Astrocyte (in vitro differentiated cells and primary cell): ENCODE measurements at places on chromosomes 16 and 17. TPM values are rescaled to one million over a fixed set of nuclear protein-coding genes. Genes with fewer than 3 reads are reported as not detected.

DNA sequence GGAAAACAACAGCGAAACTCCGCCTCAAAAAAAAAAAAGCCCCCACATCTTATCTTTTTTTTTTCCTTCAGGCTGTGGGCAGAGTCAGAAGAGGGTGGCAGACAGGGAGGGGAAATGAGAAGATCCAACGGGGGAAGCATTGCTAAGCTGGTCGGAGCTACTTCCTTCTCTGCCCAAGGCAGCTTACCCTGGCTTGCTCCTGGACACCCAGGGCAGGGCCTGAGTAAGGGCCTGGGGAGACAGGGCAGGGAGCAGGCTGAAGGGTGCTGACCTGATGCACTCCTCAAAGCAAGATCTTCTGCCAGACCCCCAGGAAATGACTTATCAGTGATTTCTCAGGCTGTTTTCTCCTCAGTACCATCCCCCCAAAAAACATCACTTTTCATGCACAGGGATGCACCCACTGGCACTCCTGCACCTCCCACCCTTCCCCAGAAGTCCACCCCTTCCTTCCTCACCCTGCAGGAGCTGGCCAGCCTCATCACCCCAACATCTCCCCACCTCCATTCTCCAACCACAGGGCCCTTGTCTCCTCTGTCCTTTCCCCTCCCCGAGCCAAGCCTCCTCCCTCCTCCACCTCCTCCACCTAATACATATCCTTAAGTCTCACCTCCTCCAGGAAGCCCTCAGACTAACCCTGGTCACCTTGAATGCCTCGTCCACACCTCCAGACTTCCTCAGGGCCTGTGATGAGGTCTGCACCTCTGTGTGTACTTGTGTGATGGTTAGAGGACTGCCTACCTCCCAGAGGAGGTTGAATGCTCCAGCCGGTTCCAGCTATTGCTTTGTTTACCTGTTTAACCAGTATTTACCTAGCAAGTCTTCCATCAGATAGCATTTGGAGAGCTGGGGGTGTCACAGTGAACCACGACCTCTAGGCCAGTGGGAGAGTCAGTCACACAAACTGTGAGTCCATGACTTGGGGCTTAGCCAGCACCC, 1.2 kb upstream of the HBA1 start:
- H3K27me3 ChIP-seq: peaks cover 42% of the 10 kb centered on the region
- DNase-seq: no peak
- no peaks in the 10 kb centered on the region for H3K36me3 ChIP-seq
- H3K27ac ChIP-seq: no peak overlapping the region

GRCh38 chr17:77049440-77049839, 91.3 kb upstream of the SEC14L1 start:
- no peaks in the 10 kb centered on the region for H3K36me3 ChIP-seq
- no peak overlapping the region for H3K4me3 ChIP-seq
- H3K4me1 ChIP-seq: peaks cover 4% of the 10 kb centered on the region
- no peak for DNase-seq

- no peaks in the 10 kb centered on the region for H3K4me1 ChIP-seq
- no peaks in the 10 kb centered on the region for H3K27me3 ChIP-seq
- DNase-seq: no peak
- H3K4me3 ChIP-seq: no peak overlapping the region
- H3K36me3 ChIP-seq: no peaks in the 10 kb centered on the region
Measured at GRCh38 chr17:64106918-64107317, 23.0 kb downstream of the ERN1 start.

- H3K27ac ChIP-seq: no peak overlapping the region
- DNase-seq: no peak
- no peaks in the 10 kb centered on the region for H3K36me3 ChIP-seq
Measured at GRCh38 chr16:70796301-70796700, 4.7 kb downstream of the VAC14 start.

GRCh38 chr16:49876716-49877129, 20.8 kb upstream of the ZNF423 start:
- no peaks in the 10 kb centered on the region for H3K4me1 ChIP-seq
- no peaks in the 10 kb centered on the region for H3K36me3 ChIP-seq
- H3K27ac ChIP-seq: no peak overlapping the region
- no peaks in the 10 kb centered on the region for H3K27me3 ChIP-seq
- H3K4me3 ChIP-seq: no peak overlapping the region

DNA sequence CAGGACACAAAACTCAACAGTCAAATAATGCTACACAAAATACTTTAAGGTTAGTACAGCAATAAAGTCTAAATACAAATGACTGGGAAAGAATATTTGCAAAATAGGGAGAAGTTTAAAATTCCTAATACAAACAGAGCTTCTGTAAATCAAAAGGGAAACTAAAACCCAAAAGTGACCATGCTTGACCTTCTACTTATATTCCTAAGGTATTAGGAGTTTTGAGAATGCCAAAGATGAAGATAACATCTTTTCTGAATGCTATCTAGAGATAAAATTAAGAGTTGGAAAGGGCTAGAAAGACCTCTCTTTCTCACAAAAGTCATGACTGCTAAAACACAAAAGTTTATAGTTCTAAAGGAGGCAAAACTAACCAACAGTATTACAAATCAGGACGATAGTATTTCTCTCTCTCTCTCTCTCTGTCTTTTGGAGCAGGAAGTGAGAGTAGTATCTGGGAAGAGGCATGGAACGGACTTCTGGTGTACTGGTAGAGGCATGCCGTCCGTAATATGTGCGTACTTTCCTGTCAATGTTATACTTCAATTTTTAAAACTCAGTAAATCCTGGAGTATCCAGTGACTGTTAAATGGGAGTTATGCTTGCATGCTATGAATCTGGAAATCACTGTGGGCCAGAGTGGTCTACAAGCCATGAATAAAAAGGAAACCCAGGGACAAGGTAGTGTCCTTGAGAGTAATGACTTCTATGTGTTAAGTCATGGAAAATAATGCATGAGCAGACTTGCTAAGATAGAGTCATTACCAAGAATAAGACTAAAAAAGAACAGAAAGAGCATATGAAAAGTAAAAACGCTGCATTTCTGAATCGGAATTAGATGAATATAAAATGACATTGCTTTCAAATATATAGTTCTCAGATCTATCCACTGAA, 49.7 kb upstream of the ANKFY1 start:
- H3K27me3 ChIP-seq: no peaks in the 10 kb centered on the region
- DNase-seq: no peak
- no peak overlapping the region for H3K27ac ChIP-seq

Gene C17orf78
- not detected in 2 replicates for total RNA-seq

Gene PAM16
- total RNA-seq: 50.7 and 51.9 TPM in 2 replicates
